ENCODE measurements at places on chromosomes 2 and 18. TPM values are rescaled to one million over a fixed set of nuclear protein-coding genes. Genes with fewer than 3 reads are reported as not detected.

- no peak for DNase-seq
- H3K4me3 ChIP-seq: no peak overlapping the region
- H3K4me1 ChIP-seq: peaks cover 35% of the 10 kb centered on the region
- no peaks in the 10 kb centered on the region for H3K27me3 ChIP-seq
These were observed 5.5 kb downstream of the MSGN1 start for GRCh38 chr2:17821535-17822444.

DNA sequence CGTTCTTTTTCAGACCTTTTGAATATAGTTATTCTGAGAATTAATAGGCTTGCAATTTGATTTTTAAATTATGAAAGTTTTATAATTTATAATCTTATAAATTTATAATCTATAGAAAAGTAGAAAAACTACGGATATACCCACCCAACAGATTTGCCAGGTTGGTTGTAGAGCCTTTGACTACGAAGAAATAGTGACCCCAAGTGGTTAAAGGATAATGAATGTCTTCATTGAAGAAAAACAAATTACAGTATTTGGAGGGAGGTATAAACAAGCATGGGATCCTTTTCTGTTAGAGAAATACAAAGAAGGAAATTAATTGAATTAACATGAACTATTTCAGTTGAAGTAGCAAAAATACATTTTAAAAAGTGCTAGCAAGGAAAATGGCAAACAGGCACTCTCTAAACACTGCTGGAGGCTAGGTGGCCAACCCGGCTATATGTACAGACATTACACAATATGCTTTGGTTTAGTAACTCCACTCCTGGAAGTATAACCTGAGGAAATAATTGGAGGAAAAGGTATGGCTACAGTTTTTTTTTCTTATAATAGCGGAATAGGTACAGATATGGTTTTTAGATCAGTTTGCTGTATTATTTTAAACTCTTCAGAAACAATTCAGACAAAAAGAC lies 110.9 kb downstream of the MIB1 start:
- no peak overlapping the region for H3K27ac ChIP-seq
- H3K4me1 ChIP-seq: no peaks in the 10 kb centered on the region
- H3K4me3 ChIP-seq: no peak overlapping the region
- H3K36me3 ChIP-seq: peaks cover 8% of the 10 kb centered on the region

DNA sequence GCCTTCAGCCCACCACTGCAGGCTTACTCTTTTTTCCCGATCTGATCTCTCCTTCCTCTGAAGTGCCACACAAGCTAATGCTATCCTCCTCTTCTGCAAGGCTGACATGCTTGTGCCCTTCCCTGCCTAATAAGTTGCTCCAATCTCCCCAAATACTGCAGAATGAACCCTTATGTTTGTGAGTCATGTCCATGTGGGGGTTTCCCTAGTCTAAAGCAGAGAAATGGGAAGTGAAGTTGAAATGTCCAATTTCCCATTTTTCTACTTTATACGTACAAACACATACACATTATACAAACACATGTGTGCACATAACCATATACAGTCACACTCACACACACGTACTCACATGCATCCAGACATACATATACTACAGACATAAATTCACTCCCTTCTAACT lies 288.1 kb upstream of the CELF4 start:
- no peak for DNase-seq
- H3K27me3 ChIP-seq: no peaks in the 10 kb centered on the region
- no peak overlapping the region for H3K27ac ChIP-seq
- H3K4me3 ChIP-seq: no peak overlapping the region
- no peaks in the 10 kb centered on the region for H3K36me3 ChIP-seq
- no peaks in the 10 kb centered on the region for H3K4me1 ChIP-seq

DNA sequence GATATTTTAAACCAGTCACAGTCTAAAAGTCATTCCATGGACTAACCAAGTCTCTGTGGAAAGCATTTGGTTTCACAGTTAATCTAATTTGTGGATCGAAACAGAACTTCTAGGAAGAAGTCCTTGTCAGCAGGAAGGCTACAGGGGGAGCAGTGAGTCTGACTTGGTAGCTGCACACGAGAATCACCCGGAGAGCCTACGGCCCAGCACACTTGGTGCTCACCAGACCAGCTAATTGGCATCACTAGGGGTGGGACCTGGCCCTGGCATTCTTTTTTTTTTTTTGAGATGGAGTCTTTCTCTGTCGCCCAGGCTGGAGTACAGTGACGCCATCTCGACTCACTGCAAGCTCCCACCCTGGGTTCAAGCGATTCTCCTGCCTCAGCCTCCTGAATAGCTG lies 97.7 kb downstream of the ZNF532 start:
- H3K36me3 ChIP-seq: no peaks in the 10 kb centered on the region
- H3K27ac ChIP-seq: no peak overlapping the region
- no peak for DNase-seq
- peaks cover 34% of the 10 kb centered on the region for H3K4me1 ChIP-seq
- no peak overlapping the region for H3K4me3 ChIP-seq

- H3K36me3 ChIP-seq: no peaks in the 10 kb centered on the region
- DNase-seq: no peak
- no peak overlapping the region for H3K27ac ChIP-seq
- no peak overlapping the region for H3K4me3 ChIP-seq
- H3K27me3 ChIP-seq: no peaks in the 10 kb centered on the region
These were observed 40.6 kb downstream of the SPC25 start for GRCh38 chr2:168849610-168850009.

GRCh38 chr2:118609138-118609537 lies 238.3 kb downstream of the EN1 start:
- no peak overlapping the region for H3K4me3 ChIP-seq
- no peaks in the 10 kb centered on the region for H3K27me3 ChIP-seq
- no peak for DNase-seq
- no peaks in the 10 kb centered on the region for H3K4me1 ChIP-seq
- no peaks in the 10 kb centered on the region for H3K36me3 ChIP-seq
- no peak overlapping the region for H3K27ac ChIP-seq

GRCh38 chr2:38371235-38371634 lies 5.8 kb downstream of the ATL2 start:
- no peaks in the 10 kb centered on the region for H3K36me3 ChIP-seq
- H3K27ac ChIP-seq: no peak overlapping the region
- no peak for DNase-seq
- H3K4me1 ChIP-seq: peaks cover 5% of the 10 kb centered on the region
- no peaks in the 10 kb centered on the region for H3K27me3 ChIP-seq

- H3K27ac ChIP-seq: no peak overlapping the region
- no peak for DNase-seq
- no peak overlapping the region for H3K4me3 ChIP-seq
These were observed 8.2 kb upstream of the TMEM182 start for GRCh38 chr2:102753563-102754159.

DNA sequence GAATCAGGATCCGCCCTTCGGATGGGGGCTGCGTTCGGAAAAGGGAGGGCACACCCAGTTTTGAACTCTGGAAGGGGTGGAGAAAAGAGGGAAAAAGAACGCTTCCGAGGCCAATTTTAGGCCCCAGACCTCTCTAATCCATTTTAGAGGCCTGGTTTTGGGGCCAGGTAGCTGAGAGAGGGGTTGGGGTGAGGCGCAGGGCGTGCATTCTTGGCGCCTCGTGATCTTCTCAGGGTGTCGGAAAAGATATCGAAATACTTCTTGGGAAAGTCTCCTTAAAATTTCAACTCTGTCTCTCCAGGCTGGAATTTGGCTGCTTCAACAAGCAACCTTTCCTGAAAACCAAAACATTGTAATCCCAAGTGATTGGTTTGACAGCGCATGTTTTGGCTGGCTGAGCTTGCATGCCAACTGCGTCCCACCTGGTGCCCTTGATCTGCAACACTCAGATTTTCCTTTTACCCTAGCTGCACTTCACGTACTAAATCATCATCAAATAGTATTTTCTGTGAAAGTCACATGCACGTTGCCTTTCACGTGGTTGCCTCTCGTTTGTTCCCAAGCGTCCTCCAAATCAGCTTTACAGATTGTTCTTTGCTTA lies 864 bp upstream of the XPO1 start:
- peaks cover 25% of the 10 kb centered on the region for H3K4me1 ChIP-seq
- peak overlapping the region; percentile 96 for H3K27ac ChIP-seq
- DNase-seq: no peak
- H3K4me3 ChIP-seq: peak overlapping the region; percentile 84
- H3K27me3 ChIP-seq: no peaks in the 10 kb centered on the region
- H3K36me3 ChIP-seq: no peaks in the 10 kb centered on the region

GRCh38 chr2:50850290-50850969 lies 181.5 kb downstream of the NRXN1 start:
- no peaks in the 10 kb centered on the region for H3K4me1 ChIP-seq
- H3K27me3 ChIP-seq: no peaks in the 10 kb centered on the region
- no peak for DNase-seq
- no peak overlapping the region for H3K4me3 ChIP-seq
- H3K36me3 ChIP-seq: no peaks in the 10 kb centered on the region
- H3K27ac ChIP-seq: no peak overlapping the region

DNA sequence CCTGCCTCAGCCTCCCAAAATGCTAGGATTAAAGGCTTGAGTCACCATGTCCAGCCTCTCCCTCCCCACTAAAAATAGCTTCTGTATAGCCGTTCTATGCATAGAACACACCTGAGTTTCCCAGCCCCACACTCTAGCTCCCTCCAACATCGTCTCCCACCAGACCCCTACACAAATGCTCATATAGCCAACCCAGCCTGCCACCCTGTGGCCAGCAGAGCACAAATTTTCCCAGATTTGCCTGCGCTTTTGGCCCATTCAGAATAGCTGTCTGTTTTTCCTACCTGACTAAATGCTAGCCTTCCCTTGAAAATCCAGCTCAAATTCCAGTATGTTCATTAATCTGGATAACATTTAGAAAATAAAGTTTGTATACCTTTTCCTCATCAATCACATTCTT lies 22.8 kb downstream of the TRABD2A start:
- no peaks in the 10 kb centered on the region for H3K4me1 ChIP-seq
- DNase-seq: no peak
- H3K27ac ChIP-seq: no peak overlapping the region

GRCh38 chr2:200307724-200308545 lies 1.4 kb downstream of the SPATS2L start:
- DNase-seq: no peak
- H3K4me3 ChIP-seq: peak overlapping the region; percentile 85
- peak overlapping the region; percentile 95 for H3K27ac ChIP-seq
- peaks cover 56% of the 10 kb centered on the region for H3K4me1 ChIP-seq

GRCh38 chr2:189008555-189009262 lies 34.5 kb downstream of the COL3A1 start:
- no peaks in the 10 kb centered on the region for H3K4me1 ChIP-seq
- H3K36me3 ChIP-seq: peaks cover 24% of the 10 kb centered on the region
- DNase-seq: no peak
- no peaks in the 10 kb centered on the region for H3K27me3 ChIP-seq
- H3K4me3 ChIP-seq: no peak overlapping the region

GRCh38 chr2:36613801-36614200 lies 15.8 kb upstream of the FEZ2 start:
- H3K36me3 ChIP-seq: no peaks in the 10 kb centered on the region
- no peaks in the 10 kb centered on the region for H3K4me1 ChIP-seq
- no peak overlapping the region for H3K27ac ChIP-seq
- no peak for DNase-seq

- no peaks in the 10 kb centered on the region for H3K4me1 ChIP-seq
- H3K36me3 ChIP-seq: no peaks in the 10 kb centered on the region
- no peak for DNase-seq
These were observed 328 bp downstream of the EGR4 start for GRCh38 chr2:73292906-73293533.

- H3K36me3 ChIP-seq: no peaks in the 10 kb centered on the region
- no peak overlapping the region for H3K27ac ChIP-seq
- H3K27me3 ChIP-seq: no peaks in the 10 kb centered on the region
These were observed 629.6 kb upstream of the VRK2 start for GRCh38 chr2:57417007-57417406.

DNA sequence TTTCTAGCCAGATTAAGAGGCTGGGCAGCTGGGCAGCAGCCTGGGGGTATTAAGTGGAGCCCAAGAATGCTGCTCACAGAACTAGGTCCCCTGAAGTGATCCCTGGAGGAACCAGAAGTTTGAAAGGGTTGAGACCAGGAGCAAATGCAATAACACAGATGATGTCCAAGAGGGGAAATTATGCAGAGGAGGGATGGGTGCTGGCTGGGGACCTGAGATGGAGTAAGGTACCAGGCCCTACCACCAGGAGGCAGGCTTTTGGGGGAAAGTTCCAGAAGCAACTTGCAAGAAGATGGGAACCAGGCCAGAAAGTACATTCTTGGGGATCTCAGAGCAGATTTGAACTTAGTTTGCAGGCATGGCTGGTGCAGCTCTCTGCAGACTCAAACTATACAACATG lies 175.1 kb downstream of the NCK2 start:
- H3K27me3 ChIP-seq: no peaks in the 10 kb centered on the region
- H3K4me1 ChIP-seq: peaks cover 5% of the 10 kb centered on the region
- no peak overlapping the region for H3K27ac ChIP-seq
- H3K4me3 ChIP-seq: no peak overlapping the region

DNA sequence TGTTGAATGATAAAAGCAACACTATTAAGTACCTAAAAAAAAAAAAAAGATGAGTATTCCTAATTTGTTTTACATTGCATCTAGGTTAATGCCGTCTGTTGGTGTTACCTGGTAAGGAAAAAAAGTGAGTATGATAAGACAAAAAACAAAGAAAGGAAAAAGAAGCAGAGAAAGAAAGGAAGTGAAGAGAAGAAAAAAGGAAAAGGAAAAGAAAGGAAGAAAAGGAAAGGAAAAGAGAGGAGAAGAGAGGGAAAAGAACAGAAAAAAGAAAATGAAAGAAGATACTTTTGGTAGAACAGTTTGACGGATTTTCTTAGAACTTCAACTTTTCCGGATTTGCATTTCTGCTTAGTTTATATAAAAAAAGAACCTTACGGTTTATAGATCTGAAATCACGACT lies 387.9 kb downstream of the METTL4 start:
- no peaks in the 10 kb centered on the region for H3K27me3 ChIP-seq
- no peak overlapping the region for H3K4me3 ChIP-seq
- no peak for DNase-seq
- H3K4me1 ChIP-seq: no peaks in the 10 kb centered on the region
- no peak overlapping the region for H3K27ac ChIP-seq

- H3K4me1 ChIP-seq: no peaks in the 10 kb centered on the region
- no peaks in the 10 kb centered on the region for H3K27me3 ChIP-seq
- no peak overlapping the region for H3K27ac ChIP-seq
- H3K4me3 ChIP-seq: no peak overlapping the region
- DNase-seq: no peak
These were observed 122.1 kb downstream of the TMEM17 start for GRCh38 chr2:62383846-62384245.

The NT5C1B gene
- total RNA-seq: not detected

The UGT1A6 gene
- total RNA-seq: not detected

The HOXD13 gene
- not detected for total RNA-seq

The GKN2 gene
- not detected for total RNA-seq

The CRYGD gene
- total RNA-seq: not detected

All from right atrium auricular region (tissue), 2 donors.